Smooth muscle cell of the brain vasculature (primary cell): ENCODE measurements at places on chromosomes 7 and 10.

- DNase-seq = no peak
These were observed 1.3 kb downstream of the IMMP2L start for GRCh38 chr7:111560773-111561653.

DNA sequence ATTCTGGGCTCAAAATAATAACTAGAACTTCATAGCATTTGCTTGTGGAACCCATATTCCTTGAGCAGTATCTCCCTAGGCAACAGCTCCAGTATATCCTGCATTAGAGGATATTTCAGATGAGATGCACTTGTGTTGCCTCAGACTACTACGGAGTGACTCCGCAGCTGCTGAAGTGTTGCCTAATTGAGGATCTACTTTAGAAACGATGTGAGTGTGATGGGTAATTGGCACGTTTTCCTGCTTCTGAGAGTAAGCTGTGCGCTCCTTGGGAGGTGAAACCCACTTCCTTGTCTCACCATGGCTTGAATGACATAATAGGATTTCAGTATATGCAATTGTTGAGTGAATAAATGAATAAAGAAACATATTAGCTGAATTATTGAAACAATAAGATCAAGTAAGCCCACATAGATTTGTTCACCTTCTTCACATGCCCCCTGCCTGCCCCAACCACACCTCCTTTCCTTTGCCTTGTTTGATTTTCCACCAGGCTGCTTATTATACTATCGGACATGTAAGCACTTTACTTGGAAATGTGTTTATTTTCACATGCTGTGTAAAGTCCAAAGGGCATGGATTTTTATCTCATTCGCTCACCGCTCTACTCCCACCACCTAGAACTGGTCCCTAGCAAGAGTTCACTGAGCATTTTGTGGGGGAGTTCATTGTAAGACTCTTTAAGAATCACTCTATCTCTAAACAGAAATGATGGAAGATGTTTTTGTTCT, 303.8 kb downstream of the KCNMA1 start:
- no peak for DNase-seq

- no peak for DNase-seq
These were observed 224.7 kb upstream of the SH2B2 start for GRCh38 chr7:102061981-102062390.

DNA sequence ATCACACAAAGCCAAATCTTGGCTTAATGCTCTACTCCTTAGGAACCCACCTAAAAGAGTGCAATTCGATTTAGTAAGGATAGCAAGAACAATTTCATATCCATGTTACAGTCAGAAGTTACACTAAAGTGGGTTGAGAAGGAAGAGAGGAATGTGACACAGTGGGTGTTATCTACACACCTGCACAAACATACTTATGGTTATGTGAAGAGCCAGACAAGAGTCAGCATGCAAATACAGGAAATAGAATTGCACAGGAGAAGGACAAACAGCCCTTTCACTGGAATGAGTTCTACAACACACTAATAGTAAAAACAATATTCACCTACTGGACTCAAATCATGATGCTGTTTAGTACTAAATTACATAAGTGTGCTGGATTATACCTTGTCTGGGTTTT, 262.8 kb downstream of the DGKB start:
- no peak for DNase-seq

DNA sequence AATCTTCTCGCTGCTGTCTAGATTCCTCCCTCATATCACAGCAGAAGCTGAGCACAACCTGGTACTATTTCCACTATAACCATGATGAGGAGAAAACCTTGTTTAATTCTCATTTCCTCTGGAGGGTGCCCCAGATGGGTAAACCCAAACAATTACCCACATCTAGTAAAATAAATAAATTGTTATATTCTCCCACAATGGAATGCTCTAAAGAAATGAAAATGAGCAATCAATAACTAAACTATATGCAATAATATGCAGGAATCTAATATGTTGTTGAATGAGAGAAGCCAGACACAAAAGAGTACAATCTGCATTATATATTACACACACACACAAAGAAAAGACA, 37.0 kb downstream of the SGMS1 start:
- DNase-seq = no peak

GRCh38 chr7:3232228-3232627, 68.8 kb upstream of the SDK1 start:
- DNase-seq = no peak
